GM12864 (cell line): ENCODE measurements at places on chromosomes 4 and X.

GRCh38 chrX:7085879-7086278 lies 61.6 kb upstream of the STS start:
- no peak for DNase-seq

- DNase-seq, result no peak
Observed at GRCh38 chrX:141941234-141941633, 37.5 kb downstream of the MAGEC1 start.

DNA sequence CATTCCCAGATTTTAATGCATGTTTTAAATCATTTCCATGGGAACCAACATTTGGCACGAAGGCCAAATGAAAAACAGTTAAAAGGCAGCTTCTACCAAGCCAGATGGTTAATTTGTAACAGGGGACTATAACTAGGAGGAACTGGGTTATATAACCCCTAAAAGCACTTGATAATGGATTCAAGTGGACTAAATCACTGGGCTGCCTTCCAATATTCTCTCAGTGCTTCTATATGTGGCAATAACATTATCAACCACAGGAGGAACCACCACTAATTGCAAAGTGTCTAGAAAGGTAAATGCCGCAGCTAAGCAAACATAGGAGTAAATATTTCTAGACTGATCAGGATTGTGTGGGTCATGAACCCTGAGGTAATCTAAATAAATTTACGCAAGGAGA lies 391.5 kb downstream of the UBE2NL start:
- no peak for DNase-seq

DNA sequence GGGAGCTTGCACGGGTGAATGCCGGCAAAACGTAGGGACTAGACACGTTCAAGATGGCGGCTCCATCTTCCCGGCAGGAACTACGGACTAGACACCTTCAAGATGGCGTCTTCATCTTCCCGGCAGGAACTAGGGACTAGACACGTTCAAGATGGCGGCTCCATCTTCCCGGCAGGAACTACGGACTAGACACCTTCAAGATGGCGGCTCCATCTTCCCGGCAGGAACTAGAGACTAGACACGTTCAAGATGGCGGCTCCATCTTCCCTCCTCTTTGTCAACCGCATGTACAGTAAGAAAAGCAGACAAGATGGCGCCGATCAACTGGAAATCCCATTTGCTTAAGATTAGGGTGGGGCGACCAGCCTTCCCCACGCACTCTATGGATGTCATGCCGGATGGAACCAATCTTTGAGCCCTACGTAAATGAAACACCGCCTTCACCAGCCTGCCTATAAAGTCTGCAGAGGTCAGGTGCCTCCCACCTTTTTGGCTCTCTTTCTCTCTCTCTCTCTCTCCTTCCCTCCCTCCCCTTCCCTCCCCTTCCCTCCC lies 222.4 kb downstream of the CRLF2 start:
- no peak for DNase-seq

DNA sequence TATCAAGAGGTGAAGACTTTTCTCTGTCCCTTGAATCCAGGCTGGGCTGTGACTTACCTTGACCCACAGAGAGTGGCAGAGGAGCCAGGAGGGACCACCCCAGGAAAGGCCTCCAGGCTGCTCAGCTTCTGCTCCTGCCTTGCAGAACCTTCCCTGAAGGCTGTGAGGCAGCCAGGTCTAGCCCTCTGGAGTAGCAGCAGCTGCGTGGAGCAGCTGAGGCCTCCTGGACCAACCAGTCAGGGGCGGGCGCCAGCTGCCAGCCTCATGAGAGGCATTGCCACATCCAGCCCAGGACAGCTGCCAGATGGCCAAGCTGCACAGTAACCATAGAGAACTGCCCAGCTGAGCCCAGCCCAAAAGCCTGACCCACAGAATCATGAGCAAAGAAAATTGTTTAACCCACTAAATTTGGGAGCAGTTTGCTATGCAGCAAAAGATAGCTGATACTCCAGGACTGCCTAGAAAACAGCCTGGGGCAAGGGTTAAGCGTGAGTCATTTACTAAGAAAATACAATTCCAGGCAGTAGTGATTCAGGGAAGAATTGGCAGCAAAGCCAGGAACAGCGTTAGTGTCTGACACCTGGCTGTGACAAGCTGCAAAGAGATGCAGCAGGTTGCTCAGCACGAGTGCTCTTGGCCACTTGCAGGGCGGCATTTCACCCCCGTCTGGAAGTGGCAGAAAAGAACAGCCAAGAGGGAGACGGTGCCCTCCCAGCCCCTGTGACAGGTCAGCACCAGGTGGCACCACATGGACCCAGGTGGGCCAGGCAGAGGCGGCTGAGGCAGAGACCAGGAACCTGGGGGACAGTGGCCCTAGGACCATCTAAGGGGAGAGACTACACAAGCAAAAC lies 14.7 kb upstream of the PDE6B start:
- DNase-seq, result no peak

- DNase-seq, result no peak
Observed at GRCh38 chr4:111400741-111401140, 744.5 kb upstream of the FAM241A start.

DNA sequence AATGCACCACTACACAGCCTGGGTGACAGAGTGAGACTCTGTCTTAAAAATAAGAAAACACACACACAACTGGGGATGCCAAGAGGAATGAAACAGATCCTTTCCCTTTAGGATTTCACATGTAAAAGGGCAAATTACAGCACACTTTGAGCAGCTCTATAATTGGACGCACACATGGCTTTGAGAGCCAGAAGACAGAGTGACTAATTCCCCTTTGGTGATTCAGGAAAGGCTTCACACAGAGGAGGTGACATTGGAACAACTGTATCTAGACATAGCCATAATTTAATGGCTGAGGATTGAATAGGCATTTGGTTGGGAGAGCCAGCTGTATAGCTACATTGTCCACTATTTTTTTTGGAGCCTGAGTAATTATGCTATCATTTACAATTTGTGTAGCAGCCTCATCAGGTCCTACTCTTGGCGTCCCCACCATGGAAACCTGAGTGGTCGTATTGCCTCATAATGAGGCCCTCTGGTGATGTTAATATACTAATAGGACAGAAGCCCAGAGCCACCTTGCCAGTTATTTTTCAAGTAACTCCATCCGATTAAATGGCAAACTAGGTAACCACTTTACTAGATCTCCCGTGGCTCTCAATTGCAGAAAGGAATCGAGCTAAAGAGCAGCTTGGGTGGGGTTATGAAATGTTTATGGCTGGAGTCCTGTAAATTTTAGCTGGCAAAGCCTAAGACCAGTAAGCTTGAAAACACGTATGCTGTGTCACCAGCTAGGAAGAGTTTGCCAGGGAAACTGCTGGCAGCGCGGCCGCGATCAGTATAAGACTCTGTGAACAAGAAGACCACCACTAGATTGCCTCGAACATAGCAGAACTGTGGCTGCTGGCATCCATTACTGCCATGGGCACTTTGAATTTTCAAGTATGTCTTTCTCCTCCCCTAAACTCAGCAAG lies 8.5 kb upstream of the PPEF1 start:
- DNase-seq, result no peak

DNA sequence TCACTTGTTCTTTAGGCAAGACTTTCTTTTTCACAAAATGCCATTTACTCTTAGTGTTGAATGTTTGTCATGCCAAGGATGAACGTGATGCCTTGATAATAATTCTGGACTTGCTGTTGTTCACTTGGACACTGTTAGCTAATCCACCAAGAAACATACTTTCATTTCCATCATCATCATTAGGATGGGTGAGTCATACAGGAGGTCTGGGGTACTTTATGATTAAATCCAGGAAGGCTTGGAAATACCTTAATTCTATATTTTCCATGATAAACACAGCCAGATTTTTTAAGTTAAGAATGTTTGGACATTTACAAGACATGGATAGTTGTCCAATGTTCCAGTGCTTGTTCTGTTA lies 260.7 kb upstream of the GIMD1 start:
- no peak for DNase-seq

GRCh38 chr4:121827853-121828252 lies 4.2 kb upstream of the CCNA2 start:
- DNase-seq, result no peak
